Activated CD4-positive, alpha-beta T cell treated with anti-CD3 and anti-CD28 coated beads for 24 hours (primary cell): ENCODE measurements at places on chromosomes 12 and 14.

- no peak for DNase-seq
Observed at GRCh38 chr12:109817627-109818231, 15.5 kb downstream of the TRPV4 start.

GRCh38 chr14:97336179-97336578 lies 539.0 kb downstream of the VRK1 start:
- DNase-seq: no peak

GRCh38 chr12:32292151-32292550 lies 107.2 kb upstream of the FGD4 start:
- no peak for DNase-seq

- no peak for DNase-seq
Observed at GRCh38 chr12:106235770-106236169, 12.1 kb downstream of the CKAP4 start.

DNA sequence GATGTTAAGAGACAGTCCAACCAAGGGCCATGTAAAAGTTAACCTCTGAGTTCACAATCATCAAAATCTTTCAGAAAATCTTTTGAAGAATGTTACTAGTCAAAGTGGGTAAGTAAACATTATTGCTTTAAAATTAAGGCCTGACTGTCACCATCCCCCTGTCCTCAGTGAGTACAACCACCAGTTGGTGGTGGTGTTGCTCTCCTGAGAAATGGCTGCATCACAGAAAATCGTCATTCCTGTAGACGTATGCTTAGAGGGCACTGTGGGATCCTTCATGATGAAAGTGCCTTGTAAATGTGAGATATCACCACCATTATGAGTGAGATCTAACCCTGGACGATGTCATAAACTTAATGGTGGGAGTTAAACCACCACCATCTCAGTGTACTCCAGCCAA lies 451.2 kb downstream of the RPS29 start:
- DNase-seq: no peak
